ENCODE measurements at places on chromosomes 2 and 18.

DNA sequence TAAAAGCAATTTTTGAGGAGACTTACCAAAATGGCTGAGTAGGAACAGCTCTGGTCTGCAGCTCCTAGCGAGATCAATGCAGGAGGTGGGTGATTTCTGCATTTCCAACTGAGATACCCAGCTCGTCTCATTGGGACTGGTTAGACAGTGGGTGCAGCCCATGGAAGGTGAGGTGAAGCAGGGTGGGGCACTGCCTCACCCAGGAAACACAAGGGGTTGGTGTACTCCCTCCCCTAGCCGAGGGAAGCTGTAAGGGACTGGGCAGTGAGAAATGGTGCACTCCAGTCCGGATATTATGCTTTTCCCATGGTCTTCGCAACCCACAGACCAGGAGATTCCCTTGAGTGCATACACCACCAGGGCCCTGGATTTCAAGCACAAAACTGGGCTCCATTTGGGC lies 419.0 kb downstream of the NUP35 start:
- no peak for DNase-seq

DNA sequence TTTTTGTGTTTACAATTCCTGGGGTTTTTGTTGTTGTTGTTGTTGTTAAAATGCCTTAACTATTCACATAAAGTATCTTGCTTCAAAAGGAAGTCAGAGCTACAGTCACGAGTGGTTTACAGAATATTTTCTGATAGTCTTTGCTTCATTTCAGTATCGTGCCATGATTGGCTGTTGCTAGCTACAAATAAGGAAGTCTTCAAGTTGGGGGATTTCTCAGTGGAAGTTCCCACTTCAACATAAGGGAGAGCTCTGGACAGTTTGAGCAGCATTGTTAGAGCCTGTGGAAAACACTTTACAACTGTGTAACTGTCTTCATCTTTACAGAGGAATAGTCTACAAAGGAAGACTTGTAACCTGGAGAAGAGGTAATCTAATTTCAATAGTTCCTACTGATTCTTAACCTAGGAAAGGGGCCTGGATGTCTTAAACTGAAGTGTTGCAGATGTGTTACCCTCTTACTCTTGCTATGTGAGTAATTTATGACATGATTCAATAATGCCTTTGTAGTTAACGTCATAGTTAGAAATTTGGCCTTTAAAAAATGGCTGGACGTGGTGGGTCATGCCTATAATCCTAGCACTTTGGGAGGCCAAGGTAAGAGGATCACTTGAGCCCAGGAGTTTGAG lies 23.4 kb upstream of the TANK start:
- peak; percentile 52 for DNase-seq

GRCh38 chr2:235330775-235331451 lies 162.9 kb upstream of the AGAP1 start:
- no peak for DNase-seq

GRCh38 chr2:86026744-86027065 lies 79.0 kb downstream of the POLR1A start:
- no peak for DNase-seq

GRCh38 chr18:79393181-79393634 lies 2.5 kb upstream of the NFATC1 start:
- DNase-seq = no peak

DNA sequence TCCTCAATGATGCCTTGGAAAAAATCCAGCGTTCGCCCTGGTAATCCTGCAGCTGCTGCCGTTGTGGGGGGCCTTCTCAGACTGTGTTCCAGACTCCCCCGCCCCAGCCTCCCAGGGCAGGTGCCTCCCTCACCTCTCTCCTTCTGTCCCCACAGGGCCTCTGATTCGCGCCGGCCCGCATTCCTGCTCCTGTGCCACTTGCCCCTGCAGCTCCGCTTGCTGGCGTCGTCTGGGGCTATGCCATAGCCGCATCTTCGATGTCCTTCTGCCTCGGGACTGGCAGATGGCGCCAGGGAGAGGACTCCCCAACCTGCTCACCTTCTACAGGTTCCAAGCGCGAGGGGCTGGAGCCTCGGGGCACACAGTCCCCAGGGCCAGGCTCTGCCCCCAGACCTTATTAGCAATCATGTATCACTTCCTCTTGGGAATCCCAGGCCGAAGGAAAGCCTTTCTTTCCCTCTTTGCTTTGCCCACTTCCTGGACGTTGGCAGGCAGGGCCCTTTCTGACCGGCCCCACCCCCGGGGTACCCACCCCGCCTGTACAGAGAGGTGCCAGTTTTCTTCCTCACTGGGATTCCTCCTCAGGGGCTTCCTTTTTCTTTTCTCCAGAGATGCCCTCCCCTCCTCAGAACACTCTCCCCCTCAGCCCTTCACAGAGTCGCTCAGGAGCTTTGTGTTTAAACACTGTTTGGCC lies 4.4 kb downstream of the SPATA3 start:
- no peak for DNase-seq
